Activated naive CD8-positive, alpha-beta T cell treated with anti-CD3 and anti-CD28 coated beads for 36 hours (primary cell): ENCODE measurements at places on chromosomes 7 and 10.
A peak's percentile ranks its signal among the peaks of the same experiment; 100 is the strongest.

GRCh38 chr10:92066386-92066785 is 142.8 kb downstream of the BTAF1 start:
- H3K27ac ChIP-seq: no peak overlapping the region
- no peak overlapping the region for H3K4me3 ChIP-seq
- peaks cover 2% of the 10 kb centered on the region for H3K4me1 ChIP-seq
- no peak for DNase-seq
- H3K27me3 ChIP-seq: no peaks in the 10 kb centered on the region

GRCh38 chr7:28298870-28299518 is 113.3 kb upstream of the CREB5 start:
- H3K27me3 ChIP-seq: peaks cover 17% of the 10 kb centered on the region
- peaks cover 7% of the 10 kb centered on the region for H3K4me1 ChIP-seq
- DNase-seq: no peak
- no peak overlapping the region for H3K27ac ChIP-seq
- H3K36me3 ChIP-seq: no peaks in the 10 kb centered on the region

GRCh38 chr10:60870416-60870728 is 73.6 kb downstream of the RHOBTB1 start:
- no peak overlapping the region for H3K27ac ChIP-seq
- no peak overlapping the region for H3K4me3 ChIP-seq
- H3K4me1 ChIP-seq: no peaks in the 10 kb centered on the region
- no peak for DNase-seq

- H3K4me1 ChIP-seq: no peaks in the 10 kb centered on the region
- no peaks in the 10 kb centered on the region for H3K27me3 ChIP-seq
- DNase-seq: no peak
- H3K27ac ChIP-seq: no peak overlapping the region
- H3K36me3 ChIP-seq: no peaks in the 10 kb centered on the region
Measured at GRCh38 chr7:75033826-75034225, 39.8 kb downstream of the RCC1L start.

DNA sequence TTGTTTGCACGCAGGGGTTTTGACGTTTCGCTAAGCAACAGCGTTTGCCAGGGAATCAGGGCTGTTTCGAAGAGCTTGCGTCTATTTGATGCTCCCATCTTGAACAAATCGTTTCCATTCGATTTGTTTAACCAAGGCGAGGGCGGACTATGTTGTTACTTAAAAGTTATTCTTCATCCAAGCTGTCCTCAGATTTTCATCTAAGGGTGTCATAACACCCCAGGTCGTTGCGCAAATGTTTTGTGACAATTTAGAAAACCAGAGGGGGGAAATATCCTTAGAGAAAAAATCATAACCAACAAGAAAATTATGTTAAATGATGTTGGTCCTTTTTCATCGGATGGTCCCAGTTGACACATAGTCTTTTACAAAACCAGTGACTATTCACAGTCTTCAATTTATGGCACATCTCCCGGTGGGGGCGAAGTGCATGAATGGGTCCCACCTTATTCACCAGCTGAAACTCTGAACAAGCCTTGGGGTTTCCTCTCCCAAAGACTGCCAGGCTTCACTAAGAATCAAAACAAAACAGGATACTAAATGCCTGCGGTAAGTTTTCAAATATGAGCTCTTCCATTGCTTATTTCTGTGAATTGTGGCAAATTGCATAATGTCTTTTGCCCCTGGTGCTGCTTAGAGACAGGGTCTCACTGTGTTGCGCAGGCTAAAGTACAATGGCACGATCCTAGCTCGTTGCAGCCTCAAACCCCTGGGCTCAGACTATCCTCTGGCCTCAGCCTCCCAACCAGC is 109.9 kb downstream of the REEP3 start:
- H3K4me3 ChIP-seq: peak overlapping the region; percentile 90
- peaks cover 23% of the 10 kb centered on the region for H3K4me1 ChIP-seq
- peak overlapping the region; percentile 89 for H3K27ac ChIP-seq
- H3K36me3 ChIP-seq: no peaks in the 10 kb centered on the region
- no peaks in the 10 kb centered on the region for H3K27me3 ChIP-seq

GRCh38 chr7:10908600-10908999 is 65.1 kb upstream of the PHF14 start:
- H3K27me3 ChIP-seq: no peaks in the 10 kb centered on the region
- no peak overlapping the region for H3K27ac ChIP-seq
- H3K4me1 ChIP-seq: no peaks in the 10 kb centered on the region
- H3K4me3 ChIP-seq: no peak overlapping the region
- DNase-seq: no peak
- no peaks in the 10 kb centered on the region for H3K36me3 ChIP-seq

GRCh38 chr7:19772306-19772705 is 1.1 kb downstream of the TMEM196 start:
- H3K4me3 ChIP-seq: no peak overlapping the region
- no peak overlapping the region for H3K27ac ChIP-seq
- peaks cover 40% of the 10 kb centered on the region for H3K27me3 ChIP-seq
- no peaks in the 10 kb centered on the region for H3K36me3 ChIP-seq
- peaks cover 16% of the 10 kb centered on the region for H3K4me1 ChIP-seq
